ENCODE measurements at places on chromosomes 3 and 15.

DNA sequence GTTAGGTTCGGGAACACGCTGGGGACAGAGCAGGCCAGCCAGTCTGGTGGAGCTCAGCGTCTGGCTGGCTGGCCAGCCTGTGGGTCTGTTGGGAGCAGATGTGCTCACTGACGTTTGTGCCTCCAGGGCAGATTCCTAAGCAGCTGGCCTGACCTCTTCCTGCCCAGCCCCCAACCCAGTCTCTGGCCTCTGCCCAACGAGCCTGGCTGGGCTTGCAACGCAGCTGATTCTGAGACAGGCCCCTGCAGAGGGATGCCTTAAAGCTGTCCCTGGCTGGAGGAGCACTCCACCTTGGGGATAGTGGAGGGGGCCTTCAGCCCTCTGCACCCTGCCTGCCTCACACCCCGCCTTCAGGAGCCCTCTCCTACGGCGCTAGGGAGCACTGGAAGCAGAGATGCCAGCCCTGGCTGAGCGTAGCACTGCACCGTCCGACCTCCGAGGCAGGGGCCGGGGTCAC, 46.0 kb downstream of the KLF13 start:
- no peak for DNase-seq

- DNase-seq: no peak
These were observed 1216.9 kb upstream of the GBE1 start for GRCh38 chr3:82978368-82978767.

GRCh38 chr3:158094235-158095110, 11.7 kb downstream of the SHOX2 start:
- no peak for DNase-seq

GRCh38 chr3:163919154-163919553, 1159.1 kb downstream of the SI start:
- no peak for DNase-seq

DNA sequence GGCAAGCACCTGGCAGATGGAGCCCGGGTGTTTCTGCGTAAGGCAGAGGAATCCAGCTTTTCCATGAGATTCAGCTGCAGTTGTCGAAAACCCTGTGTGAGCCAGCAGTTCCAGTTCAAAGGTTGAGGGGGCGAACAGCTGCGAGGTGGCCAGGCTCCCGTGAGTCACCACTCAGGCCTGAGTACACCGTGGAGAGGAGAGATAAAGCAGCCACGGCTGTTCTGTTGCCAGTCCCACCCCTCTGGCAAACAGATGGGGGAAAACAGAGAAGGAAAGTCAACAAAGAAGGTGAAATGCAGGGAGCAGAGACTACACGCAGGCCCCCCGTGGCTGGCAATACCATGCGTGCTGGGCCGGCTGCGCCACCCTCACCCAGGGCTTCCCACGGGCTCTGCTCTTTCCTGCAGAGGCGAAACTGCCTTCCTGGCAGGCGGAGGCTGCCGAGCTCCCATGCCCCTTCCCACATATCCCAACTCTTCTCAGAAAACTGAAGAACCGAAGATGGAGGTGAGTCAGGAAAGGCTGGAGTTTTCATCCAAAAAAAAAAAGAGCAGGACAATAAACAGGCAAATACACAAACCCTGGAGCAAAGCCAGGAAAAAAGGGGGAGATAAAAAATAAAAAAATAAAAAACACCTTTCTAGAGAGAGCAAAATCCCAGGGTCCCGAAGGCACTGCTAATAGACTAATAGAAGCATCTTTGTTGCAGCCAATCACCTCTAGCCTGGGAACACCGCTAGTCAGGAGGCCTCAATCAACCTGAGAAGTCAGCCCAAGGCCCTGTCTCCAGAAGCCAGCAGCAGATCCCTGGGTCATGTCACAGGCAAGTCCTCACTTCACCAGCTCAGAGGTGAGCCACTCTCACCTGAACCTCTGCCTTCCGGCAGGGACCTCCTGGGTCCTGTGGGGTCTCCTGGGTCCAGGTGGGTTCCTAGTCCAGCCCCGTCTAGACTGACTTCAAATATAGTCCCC, 37.7 kb downstream of the FAM174B start:
- DNase-seq: peak; percentile 81

- DNase-seq: no peak
These were observed 77.2 kb upstream of the SLC6A1 start for GRCh38 chr3:10915376-10915775.

GRCh38 chr3:172680684-172681083, 30.2 kb downstream of the NCEH1 start:
- no peak for DNase-seq

- no peak for DNase-seq
These were observed 194.1 kb upstream of the KCNMB2 start for GRCh38 chr3:178342111-178342510.

GRCh38 chr15:96323319-96324145, 7.0 kb upstream of the NR2F2 start:
- no peak for DNase-seq

- DNase-seq: no peak
These were observed 49.1 kb upstream of the NEDD4 start for GRCh38 chr15:56042498-56042897.

GRCh38 chr3:159829539-159830227, 159.0 kb upstream of the IL12A start:
- peak; percentile 75 for DNase-seq

GRCh38 chr15:67267440-67267839, 12.9 kb downstream of the IQCH start:
- no peak for DNase-seq

DNA sequence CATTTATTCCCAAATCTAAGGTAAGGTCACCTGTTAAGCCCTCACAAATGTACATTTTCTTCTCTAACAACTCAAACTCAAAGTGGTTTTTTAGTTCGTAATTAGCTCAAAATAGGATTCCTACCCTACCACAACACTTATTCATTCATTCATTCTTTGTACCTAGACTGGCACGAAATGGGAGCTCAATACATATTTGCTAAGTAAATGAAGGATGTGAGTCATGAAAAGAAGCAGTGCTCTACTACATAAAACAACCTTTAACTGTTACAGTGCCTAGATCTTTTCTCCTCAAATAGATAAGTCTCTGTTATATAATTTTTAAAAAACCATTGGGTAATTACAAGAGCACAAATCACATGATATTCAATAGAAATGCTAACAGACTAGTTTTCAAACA, 13.1 kb downstream of the RSL24D1 start:
- DNase-seq: no peak

GRCh38 chr3:32438596-32439344, 47.1 kb downstream of the CMTM7 start:
- DNase-seq: no peak

DNA sequence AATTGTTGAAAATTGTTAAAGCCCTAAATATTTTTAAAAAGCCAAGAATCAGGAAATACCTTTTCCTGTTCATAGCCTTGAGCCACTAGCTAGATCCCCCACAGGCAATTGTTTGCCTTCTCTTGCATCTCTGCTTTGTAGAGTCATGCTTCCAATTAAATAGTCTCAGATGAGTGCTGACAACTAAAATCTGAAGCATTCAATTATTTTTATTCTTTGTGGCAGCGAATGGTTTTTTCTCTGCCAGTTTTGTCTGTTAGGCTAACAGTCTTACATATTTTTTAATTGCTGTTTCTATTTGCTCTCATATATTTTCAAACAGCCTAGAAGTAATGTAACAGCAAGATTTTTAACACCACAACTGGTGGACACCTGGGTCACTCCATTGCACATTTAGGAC, 277.1 kb upstream of the GBE1 start:
- DNase-seq: no peak

- DNase-seq: no peak
These were observed 417.7 kb upstream of the RBMS3 start for GRCh38 chr3:28863186-28863585.

GRCh38 chr3:171123915-171124314, 97.4 kb upstream of the SLC2A2 start:
- DNase-seq: no peak

- DNase-seq: no peak
These were observed 130.1 kb downstream of the IGF1R start for GRCh38 chr15:98778263-98778959.

GRCh38 chr3:39978308-39978707, 168.9 kb downstream of the MYRIP start:
- no peak for DNase-seq

DNA sequence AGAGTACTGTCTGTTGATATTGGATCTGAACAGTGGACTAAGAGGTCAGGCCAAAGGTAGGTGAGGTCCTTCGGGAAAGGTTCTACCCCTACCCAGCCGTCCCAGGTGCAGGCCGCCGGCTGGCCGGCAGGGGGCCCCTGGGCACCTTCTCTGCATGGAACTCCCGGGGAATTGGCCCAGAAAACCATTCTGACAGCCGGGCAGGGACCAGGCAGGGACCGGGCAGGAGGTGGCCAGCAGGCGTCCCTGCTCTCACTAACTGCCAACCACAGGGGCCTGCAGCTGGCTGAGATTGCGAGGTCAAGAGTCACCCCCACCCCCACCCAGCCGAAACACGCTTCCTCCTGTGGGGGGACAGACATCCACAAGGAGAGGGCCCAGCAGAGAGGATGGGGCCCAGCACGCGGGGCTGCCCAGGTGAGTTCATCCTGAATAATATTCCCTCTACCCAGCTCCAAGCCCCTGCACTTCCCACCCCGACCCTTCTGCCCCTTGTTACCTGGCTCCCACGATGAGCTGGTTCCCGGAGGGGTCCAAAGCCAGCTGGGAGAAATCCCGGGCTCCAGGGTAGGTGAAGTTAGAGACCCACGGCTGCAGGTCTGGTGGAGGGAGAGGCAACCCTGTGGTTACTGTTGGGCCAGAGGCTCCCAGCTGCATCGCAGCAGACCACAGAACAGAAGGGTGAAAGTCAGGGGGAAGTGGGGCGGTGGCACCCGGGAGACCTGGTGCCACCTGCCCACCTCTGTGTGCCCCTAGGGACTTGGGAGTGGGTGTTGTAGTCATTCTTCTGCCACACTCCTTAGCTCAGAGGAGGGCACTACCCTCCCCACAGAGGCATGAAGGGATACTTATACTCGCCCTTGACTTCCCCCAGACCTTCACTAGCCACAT, 84.4 kb downstream of the SEMA5B start:
- peak; percentile 75 for DNase-seq

DNA sequence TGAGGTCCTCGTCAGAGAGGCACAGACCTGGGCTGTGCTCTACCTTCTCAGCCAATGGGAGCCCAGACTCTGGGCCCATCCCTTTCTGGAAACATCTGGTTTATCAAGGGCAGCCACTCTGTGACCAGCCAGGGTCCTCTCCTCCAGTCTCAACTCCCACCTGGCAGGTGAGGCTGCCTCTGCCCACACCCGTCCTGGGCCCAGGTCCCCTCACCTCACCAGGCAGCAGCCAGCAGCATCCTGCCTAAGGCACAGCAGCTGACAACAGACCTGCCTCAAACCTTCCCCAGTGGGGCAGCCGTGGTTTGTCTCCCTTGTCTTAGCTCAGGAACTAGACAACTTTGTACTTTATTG, 8.7 kb upstream of the VIPR1 start:
- no peak for DNase-seq

DNA sequence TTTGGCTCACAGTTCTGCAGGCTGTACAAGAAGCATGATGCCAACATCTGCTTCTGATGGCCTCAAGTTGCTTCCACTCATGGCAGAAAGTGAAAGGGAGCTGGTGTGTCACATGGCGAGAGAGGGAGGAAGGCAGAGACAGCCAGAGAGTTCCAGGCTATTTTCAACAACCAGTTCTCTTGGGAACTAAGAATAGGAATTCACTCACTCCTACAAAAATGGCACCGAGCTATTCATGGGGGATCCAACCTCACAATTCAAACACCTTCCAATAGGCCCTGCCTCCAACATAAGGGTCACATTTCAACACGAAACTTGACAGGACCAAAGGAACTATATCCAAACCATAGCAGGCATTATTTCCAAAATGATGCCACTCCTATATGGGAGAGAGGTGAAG, 299.5 kb upstream of the TGFBR2 start:
- DNase-seq: no peak

GRCh38 chr3:177731644-177732268, 534.5 kb upstream of the TBL1XR1 start:
- DNase-seq: no peak

- no peak for DNase-seq
These were observed 12.4 kb downstream of the GNB4 start for GRCh38 chr3:179438841-179439240.

- DNase-seq: no peak
These were observed 209.9 kb downstream of the ITPR1 start for GRCh38 chr3:4703054-4703480.

DNA sequence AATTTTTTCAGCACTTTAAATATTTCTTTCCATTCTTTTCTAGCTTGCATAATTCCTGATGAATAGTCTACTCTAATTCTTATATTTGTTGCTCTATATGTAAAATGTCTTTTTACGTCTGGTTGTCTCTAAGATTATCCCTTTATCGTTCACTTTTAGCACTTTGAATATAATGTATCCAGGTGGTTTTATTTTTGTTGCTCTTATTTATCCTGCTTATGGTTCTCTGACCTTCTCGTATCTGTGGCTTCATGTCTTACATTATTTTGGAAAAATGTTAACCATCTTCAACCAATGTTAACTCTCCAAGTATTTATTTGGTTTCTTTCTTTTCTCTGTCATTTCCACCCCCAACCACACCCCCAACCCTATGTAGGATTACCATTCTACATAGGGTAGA, 30.0 kb upstream of the RFX7 start:
- no peak for DNase-seq

- no peak for DNase-seq
These were observed 121.6 kb upstream of the MRPS22 start for GRCh38 chr3:139222100-139222657.

GRCh38 chr15:45884289-45884688, 249.5 kb downstream of the SQOR start:
- no peak for DNase-seq

DNA sequence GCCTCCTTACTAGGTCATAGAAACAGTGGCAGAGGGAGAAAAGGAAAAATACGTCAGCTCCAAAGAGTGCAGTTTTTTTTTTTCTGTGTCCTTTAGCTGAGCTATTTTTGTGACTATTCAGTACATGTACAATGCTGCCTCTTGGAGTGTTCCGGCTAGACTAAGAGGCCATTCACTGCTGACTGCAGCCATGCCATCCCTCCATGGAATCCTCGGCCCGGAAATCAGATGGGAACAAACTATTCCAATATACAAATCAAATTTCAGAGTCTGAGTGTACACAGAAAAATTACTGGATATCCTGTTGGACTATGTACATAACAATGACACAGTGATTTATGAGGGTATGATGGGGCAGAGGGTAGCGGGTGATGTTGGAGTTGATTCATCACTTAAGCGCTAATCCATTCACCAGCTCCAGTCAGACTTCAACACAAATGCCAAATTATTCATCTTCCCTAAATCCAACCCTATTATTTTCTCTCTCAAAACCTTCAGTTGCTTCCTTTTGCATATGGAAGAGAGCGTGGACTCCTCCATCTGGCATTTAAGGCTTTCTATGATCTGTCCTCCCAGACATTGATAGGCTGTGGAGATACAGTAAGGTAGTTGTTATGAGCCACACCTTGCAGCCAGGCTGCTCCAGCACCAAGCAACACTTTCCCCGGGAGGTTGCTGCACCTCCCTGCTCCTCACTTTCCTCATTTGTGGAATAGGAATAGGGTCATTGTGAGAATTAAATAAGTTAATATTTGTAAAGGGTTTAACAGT, 109.1 kb downstream of the LPP start:
- no peak for DNase-seq

All from mucosa of descending colon (tissue), 3 donors.